Calu3 (cell line): ENCODE measurements at places on chromosomes 7 and 10. TPM values are rescaled to one million over a fixed set of nuclear protein-coding genes. Genes with fewer than 3 reads are reported as not detected.

Gene DUSP5
- 34.0 and 55.8 TPM in 2 replicates for total RNA-seq

Gene HSPA12A
- total RNA-seq: 2.4 and 3.2 TPM in 2 replicates

Gene VWA2
- 4.2 and 5.8 TPM in 2 replicates for total RNA-seq

Gene PTTG1IP2
- not detected in 2 replicates for total RNA-seq

Gene SMO
- total RNA-seq: 2.1 and 3.6 TPM in 2 replicates

GRCh38 chr7:106415433-106415832, 130.7 kb upstream of the NAMPT start:
- H3K27ac ChIP-seq: peak overlapping the region; percentile 46
- no peaks in the 10 kb centered on the region for H3K27me3 ChIP-seq
- no peak for DNase-seq

DNA sequence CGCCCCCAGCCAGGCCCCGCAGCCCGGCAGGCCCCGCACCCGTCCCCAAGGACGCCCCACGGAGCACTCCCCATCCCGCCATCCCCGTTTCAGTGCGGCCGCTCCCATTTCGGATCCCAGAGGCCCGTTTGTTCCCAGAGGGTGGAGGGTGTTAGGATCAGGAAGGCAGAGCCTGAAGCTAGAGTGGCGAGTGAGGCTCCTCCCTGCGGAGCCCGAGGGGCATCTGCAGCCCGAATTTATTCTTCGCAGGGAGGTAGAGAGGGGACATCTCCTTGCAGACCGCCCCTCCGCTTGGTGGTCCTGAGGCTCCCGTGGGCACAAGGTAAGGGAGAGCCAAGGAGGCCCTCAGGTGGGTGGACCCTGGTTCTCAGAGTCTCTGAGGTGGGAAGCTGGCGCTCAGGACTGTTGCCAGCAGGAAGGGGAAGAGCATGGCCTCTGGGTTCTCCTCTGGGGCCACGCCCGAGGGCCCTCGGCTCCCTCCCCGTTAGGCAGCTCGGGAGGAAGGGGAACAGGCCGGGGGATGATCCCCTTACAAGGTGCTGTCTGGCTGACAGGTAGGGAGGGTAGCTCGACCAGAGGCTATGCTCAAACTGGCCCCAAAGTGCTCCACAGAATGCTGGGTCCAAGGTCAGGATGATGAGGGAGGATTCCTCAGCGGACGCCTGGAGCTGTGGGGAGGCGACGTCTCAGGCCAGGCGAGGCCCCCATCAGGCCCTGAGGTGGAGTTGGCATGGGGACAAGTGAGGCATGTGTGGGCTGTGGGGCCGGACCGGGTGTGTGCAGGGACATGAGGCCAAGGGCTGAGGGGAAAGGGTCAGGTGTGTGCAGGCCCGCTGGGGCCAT, 17.4 kb downstream of the POLL start:
- peaks cover 19% of the 10 kb centered on the region for H3K36me3 ChIP-seq
- H3K4me1 ChIP-seq: no peaks in the 10 kb centered on the region
- H3K27ac ChIP-seq: no peak overlapping the region
- peaks cover 57% of the 10 kb centered on the region for H3K27me3 ChIP-seq
- DNase-seq: no peak
- H3K4me3 ChIP-seq: peak overlapping the region; percentile 75
